Activated CD8-positive, alpha-beta memory T cell treated with anti-CD3 and anti-CD28 coated beads, Interleukin-2, amount 50 U/mL, for 4 hours (primary cell): ENCODE measurements at places on chromosomes 6 and 20.

GRCh38 chr6:158803733-158804143 lies 15.4 kb downstream of the EZR start:
- no peak for DNase-seq

DNA sequence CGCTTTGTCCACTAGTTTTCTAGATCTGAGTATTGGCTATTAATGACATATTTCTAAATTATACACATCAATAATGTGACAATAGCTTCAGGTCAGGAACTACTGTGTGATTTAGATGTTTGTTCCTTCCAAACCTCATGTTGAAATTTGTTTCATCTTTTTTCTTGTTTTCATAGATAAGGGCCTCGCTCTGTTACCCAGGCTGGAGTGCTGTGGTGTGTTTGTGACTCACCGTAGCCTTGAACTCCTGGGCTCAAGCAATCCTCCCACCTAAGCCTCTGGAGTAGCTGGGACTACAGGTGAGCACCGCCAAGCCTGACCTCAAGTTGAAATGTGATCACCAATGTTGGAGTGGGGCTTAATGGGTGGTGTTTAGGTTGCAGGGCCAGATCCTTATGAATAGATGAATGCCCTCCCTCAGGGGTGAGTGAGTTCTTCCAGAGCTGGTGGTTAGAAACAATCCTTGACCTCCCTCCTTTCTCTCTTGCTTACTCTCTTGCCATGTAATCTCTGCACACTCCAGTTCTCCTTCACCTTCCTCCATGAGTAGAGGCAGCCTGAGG lies 5.9 kb upstream of the NQO2 start:
- DNase-seq, result no peak

DNA sequence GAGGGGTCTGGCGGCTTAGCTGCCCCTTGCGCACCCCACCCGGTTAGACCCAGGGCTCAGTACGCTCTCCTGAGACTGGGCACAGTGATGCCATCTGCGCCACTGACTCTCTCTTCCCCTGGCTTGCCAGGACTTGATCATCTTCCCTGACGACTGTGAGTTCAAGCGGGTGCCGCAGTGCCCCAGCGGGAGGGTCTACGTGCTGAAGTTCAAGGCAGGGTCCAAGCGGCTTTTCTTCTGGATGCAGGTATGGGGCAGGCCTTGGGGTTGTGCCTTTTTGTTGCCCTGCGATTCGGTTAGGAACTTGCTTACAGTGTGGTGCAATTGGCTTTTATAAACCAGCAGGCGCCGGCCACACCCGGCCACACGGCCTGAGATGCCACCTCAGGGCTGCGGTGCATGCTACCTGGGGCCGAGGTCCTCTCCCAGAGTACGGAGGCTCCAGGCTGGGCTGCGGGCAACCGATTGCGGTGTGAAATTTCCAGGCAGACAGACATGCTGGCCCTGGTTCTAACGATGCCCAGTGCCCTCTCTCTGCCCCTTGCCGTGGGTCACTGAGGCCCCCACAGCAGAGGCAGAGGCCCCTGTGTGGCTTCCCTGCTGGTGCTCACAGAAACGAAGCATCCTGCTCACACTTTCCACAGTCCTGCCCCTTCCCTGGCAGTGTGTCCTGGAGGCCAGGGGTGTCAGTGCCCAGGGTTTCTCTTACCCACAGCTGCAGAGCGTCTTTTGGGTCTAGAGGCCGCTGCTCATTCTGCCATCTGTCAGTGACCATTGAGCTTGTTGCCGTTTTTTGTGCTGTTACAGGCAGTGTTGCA lies 1.7 kb downstream of the ADRM1 start:
- no peak for DNase-seq

DNA sequence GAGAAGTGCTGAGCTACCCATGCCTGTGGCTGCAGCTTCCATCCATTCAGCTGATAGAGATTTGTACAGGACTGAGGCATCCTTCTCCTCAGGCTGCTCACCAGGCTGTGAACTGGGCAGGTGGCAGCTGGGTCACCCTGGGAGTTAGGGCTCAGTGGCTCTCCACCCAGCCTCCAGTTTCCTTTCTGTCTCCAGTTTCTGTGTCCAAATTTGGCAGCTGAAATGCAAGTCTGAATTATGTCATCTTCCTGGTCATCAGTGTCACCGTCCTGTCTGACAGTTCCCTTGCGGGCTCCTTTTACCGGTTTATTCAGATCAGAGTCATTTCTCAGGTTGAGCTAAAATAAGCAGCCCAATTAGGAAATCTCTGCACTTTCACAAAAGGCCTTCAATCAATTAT lies 93.3 kb downstream of the EDN1 start:
- no peak for DNase-seq

DNA sequence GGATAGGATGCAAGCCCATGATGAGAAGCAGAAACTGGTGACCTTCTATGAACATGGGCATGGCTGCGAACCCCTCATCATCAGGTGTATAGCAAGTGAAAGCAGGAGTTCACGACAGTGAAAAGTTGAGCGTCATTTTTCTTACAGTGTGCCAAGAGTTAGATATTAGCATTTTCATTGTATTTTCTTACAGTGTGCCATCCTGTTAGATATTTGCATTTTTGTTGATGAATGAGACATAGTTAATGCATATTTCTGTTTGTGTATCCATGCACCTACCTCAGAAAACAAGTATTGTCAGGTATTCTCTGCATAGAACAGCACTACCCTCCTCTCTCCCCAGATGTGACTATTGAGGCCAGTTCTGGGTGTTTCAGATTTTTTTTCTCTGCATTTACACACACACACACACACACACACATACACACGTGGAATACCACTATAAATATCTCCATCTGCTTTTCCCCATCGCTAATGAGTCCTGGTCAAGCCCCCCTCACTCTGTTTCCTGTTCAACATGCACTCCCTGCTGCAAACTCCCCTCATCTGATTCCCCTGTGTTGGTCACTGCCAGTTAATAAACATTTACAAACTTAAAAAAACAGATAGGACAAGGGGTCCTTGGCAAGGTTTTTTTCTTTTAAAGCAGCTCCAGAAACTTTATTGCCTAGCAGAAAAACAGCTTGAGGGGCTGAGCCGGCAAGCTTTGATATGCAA lies 41.7 kb downstream of the PLN start:
- no peak for DNase-seq

DNA sequence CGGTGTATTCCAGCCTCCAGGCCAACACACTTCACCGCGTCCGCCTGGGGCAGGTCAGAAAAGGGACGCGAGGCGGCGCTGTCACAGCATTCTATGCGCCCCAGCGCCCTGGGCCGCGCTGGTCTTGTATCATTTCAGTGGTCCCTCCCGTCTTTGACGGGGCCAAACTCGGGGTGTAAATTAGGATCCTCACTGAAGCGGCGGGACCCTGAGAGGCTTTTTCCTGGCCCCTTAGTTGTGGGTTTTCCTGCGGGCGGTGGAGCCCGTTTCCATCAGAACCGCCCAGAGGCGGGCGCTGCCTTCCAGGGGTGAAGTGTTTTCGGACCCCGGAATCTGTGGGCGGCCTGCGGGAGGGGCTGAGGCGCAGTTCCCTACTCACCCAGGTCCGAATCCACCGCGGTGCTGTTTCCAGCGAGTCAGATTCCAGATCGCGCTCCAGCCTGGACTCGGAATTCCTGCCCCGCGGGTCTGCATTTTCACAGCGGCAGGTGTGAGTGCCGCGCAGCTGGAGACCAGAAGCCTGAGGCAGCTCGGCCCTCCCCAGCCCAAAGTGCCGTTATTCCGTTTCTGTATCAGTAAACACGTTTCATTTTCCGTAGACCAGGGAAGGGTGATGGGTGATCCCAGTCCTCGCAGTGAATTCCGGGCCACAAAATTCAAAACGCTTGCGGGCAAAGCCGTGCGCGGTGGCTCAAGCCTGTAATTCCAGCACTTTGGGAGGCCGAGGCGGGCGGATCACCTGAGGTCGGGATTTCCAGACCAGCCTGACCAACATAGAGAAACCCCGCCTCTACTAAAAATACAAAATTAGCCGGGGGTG lies 3.9 kb upstream of the MICB start:
- DNase-seq, result peak; percentile 76

DNA sequence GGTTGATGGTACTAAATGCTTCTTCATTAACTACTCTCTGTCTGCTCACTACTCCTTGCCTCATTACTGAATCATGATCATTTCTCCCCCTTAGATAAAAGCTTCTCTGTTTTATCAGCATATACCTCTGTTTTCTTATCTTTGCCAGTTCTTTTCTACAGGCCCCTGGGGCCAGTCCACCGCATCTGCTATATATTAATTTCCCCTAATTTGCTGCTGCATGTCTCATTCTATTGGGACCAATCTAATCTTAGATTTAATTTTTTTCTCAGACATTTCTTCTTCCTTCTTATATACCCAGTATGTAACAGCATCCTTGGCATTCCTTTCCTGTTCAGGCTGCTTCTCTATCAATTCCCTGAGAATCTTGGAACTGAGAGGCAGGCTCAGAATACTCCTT lies 51.2 kb downstream of the GRIK2 start:
- no peak for DNase-seq
